ENCODE measurements at places on chromosomes 13 and 19.

DNA sequence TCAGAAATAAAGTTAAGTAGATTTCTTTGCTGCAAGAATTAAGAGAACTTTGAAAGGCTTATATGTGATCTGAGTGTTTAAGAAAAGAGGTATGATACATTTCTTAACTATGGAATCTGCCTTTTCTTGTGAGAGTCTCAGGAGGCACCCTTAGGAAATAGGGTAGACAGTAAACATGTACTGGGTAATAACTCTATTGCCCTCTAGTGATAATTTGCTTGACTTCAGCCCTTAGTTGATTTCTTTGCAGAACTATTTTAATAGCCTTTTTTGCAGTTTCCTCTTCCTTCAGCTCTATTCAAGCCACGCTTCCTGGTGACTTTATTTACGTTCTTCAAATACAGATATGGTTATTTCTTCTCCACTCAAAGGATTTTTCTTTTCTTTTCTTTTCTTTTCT, 37.0 kb upstream of the CCNA1 start:
- DNase-seq, result no peak

GRCh38 chr13:77480066-77480465, 55.4 kb upstream of the SCEL start:
- DNase-seq, result no peak

DNA sequence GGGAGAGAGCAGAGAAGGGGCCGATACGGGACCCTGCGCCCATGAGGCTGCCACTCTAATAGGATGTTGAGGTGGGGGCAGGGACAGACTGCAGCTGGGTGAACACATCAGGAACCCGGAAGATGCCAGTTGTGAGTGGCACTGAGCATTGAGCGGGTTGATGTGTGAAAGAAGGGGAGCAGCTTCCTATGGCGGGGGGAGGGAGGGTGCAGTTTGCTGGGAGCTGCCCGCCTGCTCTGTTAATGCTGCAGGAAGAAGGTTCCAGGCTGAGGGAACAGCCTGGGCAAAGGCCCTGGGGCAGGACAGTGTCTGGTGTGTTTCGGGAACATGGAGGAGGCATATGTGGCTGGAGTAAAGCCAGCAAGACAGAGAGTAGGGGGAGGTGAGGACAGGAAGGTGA, 29.8 kb downstream of the DNM2 start:
- no peak for DNase-seq

DNA sequence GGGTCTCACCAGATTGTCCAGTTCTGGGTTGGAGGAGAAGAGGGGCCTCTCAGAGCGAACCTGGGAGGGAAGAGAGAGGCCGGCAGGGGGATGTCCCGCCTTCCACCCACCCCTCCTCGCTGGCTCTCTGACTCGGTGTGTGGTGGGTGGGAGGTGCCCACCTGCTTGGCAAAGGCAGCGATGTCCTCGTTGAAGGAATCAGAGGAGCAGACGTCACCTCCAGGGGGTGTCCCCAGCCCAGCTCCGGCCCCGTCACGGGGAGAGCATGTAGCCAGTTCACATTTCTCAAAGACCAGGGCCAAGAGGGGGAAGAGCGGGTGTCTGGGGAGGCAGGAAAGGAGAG, 2.7 kb downstream of the MEIS3 start:
- no peak for DNase-seq

GRCh38 chr13:24128962-24129361, 31.6 kb upstream of the SPATA13 start:
- DNase-seq, result no peak

DNA sequence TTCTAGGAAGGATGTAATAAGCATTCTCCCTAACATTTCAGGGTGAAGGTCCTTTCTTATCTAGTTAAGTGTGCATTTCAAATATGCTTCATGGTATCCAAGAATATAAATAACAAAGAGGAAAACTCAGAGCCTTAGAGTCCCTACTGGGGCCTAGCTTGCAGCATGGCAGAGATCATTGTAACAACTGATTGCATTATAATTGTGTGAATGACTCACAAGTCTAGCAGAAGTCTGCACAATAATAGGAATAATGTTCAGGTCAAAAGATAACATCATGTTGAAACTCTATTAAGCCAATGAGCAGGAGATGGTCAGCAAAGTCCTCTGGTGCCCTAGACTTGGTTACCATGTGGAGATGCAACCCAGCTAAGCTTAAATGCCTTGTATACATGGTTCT, 3.4 kb downstream of the POSTN start:
- DNase-seq, result no peak

GRCh38 chr13:41919741-41920487, 41.0 kb downstream of the VWA8 start:
- no peak for DNase-seq

GRCh38 chr19:19109601-19110000, 28.7 kb downstream of the TMEM161A start:
- no peak for DNase-seq

DNA sequence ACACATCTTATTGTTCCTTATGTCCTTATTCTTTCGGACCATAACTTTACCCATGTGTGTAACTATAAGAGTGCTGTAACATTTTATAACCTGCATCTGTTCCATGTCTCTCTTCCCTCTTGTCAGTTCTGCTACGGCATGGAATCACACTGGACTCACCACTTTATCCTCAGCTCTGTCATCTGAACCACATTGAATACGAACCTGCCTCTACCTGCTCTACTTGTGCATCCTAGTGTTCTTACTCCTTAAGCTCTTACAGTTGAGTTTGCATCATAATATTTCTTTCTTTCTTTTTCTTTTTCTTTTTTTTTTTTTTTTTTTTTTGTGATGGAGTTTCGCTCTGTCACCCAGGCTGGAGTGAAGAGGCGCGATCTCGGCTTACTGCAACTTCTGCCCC, 180.9 kb downstream of the GPC5 start:
- no peak for DNase-seq

DNA sequence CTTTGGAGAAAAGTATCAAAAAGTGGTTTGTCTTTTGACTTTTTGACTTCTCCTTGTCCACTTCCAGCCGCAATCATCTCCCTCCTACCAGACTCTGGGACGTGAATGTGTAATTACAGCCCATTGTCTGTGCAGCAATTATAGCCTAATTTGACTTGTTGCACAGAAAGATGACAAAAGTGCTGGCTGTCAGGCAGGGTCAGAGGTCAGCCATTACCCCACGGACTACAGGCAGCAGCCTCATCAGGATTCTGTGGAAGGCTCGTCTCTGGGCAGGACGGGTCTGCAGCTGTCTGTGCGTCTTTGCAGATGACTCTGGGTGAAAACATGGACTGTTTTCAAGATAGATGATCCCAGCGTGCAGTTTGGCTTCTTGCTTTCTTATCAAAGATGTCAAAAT, 102.2 kb upstream of the EDNRB start:
- DNase-seq, result no peak

GRCh38 chr13:60164234-60164889, 634 bp upstream of the DIAPH3 start:
- no peak for DNase-seq

DNA sequence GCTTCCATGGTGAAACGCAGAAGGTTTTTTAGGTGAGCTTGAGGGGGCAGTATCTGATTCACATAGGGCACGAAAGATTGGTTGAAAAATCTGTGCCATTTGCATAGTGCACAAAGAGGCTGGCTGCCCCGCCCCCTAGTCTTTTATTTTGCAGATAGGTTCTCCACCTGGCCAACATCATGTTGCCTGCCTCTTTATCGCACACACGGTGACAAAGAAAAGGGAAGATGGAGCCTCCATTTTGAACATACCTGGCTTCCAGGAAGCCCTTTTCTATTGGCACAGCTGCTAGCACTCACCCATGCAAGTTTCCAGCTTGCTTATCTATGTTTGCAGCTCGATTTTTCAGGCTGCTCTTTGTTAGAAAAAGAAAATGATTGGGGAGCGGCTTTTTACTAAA, 316.2 kb upstream of the KLHL1 start:
- no peak for DNase-seq

DNA sequence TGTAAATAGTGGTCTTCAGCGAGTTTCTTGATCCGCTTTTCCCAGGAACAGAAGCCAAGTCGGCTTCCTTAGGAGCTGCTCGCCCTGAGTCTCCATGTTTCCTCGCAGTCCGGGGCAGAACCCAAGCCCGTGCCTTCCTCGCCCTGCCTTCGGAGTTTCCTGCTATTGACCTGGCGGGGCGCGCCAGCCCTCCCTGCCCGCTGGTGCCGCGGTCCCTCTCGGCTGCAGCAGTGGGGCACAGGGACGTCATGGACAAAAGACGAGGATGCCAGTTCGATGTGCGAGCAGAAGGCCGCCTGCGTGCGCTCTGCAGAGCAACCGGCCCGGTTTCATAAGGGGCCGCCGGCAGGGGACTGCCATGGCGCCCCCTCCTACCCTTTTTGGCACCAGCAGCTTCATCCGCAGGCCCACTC, 156.6 kb downstream of the TM9SF2 start:
- no peak for DNase-seq

- no peak for DNase-seq
Measured at GRCh38 chr19:38265213-38265861, 964 bp downstream of the SPINT2 start.

DNA sequence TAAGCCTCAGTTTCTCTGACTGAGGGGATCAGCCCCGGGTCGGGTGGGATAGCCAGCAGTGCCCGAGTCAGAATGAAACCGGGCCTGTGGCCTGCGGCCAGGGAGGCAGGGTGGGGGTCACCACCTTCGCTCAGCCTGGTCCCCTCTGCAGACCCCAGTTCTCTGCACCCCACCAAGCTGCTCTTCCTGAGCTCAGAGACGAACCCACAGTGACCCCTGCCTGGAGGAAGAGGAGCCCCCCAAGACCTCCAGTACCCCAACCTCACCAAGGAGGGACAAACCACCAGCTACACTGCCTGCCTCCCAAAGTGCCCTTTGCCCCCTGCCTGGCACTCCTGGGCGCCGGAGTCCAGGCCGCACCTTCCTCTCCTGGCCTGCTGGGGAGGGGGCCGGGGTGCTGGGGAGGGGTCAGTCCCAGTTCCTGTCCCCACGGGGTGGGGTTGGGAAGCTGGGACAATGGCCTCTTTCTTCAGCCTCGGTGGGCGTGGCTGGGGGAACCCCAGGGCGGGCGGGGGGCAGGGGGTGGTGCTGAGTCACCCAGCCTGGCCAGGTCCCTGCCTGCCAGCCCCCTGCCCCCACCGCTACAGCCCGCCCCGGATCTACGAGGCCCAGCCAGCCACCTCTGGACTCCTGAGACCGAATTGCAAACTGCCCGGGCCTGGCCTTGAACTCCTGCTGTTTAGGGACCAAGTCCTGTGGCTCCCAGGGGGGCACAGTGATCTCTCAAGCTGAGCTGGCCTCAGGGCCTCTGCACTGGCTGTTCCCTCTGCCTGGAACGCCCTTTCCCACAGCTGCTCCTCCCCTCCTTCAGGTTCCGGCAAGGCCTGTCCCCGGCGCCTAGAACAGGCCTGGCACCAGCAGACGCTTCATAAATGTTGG, 14.3 kb downstream of the ZBTB7A start:
- peak; percentile 92 for DNase-seq

DNA sequence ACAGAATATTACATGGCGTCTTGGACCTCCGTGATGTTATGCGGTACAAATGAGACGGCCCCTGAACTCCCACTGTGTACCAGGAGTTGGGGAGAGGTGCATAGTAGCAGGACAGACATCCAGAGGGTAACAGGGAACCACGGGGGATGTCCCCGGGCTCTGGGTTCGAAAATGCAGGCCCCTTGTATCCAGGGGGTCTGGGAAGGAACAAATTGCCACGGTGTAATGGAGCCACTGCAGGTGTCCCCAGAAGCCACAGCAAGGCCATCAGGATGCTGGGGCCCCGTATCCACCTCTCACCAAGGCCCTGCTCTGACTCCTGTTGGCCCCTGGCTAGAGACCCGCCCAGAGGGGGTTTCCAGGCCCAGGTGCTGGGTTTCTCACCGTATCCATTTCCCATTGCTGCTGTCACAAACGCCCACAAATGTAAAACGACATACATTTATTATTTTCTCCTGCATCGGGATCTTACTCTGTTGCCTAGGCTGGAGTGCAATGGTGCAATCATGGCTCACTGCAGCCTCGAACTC, 77.8 kb downstream of the INSR start:
- no peak for DNase-seq

GRCh38 chr13:98451676-98452470, 125.0 kb downstream of the STK24 start:
- DNase-seq, result no peak

DNA sequence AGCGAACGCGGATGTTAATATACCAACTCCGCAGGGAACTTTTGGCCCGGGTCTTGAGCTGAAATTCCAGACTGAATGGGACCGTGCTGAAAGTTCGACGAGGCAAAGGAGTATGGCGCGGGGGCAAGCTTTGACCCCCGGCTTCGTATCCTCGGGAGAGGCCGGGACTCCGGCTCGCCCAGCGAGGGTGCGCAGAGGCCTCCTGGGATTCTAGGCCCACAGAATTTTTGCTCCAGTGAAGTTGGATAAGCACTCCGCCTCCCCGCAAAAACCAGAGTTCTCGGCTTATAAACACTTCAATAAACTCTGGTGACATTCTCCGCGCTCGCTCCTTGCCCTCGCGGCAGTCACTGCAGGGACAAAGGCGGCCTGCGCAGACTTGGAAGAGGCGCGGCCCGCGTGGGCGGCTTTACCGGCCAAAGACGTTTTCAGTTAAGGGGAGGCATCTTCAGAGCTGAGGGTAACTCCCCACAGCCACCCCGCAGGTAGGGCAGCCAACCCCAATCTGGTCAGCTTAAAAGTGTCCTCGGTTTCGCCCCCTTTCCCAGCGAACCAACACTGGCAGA, 112.6 kb downstream of the KCNRG start:
- DNase-seq, result no peak

- DNase-seq, result no peak
Measured at GRCh38 chr13:88895261-88895941, 1224.2 kb downstream of the SLITRK5 start.

DNA sequence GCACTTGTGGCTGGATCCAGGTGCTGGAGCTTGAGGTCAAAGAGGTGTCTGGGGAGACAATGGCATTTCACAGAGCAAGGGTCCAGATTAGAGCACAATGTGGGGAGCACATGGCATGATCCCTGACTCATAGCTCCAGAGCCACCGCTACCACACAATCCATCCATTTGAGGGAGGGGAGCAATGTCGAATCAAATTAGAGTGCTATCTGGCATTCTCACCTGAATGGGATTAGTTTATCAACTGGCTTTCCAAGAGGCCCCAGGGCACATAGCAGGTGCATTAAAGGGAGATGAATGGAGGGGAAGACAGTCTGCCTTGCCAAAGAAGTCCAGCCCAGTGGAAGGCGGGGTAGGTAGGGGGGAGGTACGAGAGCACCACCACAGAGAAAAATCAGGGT, 194.4 kb upstream of the GPR12 start:
- DNase-seq, result no peak

DNA sequence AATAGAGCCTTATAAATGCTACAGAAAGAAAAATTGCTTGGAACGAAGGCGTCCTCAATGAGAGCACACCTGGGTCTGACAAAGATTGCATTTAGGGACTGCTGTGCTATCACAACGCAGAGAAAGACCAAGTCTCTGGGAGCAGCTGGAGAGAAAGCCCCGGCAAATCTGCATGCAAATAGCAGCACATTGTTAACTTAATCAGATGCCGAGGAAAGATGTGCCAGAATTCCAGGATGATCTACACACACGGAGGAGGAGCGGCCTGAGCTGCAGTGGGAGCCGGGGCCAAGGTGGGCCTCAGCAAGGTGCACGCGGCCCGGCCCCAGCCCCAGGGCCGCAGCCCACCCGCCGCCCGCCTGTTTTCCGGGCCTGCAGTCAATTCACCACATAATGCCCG, 1.4 kb downstream of the ZNF536 start:
- DNase-seq, result no peak

All from HuH-7.5 (cell line).